Bronchial smooth muscle cell (primary cell): ENCODE measurements at places on chromosomes 2 and 18. TPM values are rescaled to one million over a fixed set of nuclear protein-coding genes. Genes with fewer than 3 reads are reported as not detected.

NOP58 gene
- total RNA-seq = 34.9 and 41.9 TPM in 2 replicates

DAW1 gene
- 0.16 TPM in 1 of 2 replicates, not detected in the other for total RNA-seq

STK11IP gene
- 13.1 and 15.1 TPM in 2 replicates for total RNA-seq

IL36RN gene
- total RNA-seq = not detected in 2 replicates

GALNT13 gene
- under 0.01 TPM in 1 of 2 replicates, not detected in the other for total RNA-seq

OTOS gene
- not detected in 2 replicates for total RNA-seq
